ENCODE measurements at places on chromosomes 2 and 18. TPM values are rescaled to one million over a fixed set of nuclear protein-coding genes. Genes with fewer than 3 reads are reported as not detected.

- no peak for DNase-seq
Observed at GRCh38 chr2:119435081-119435952, 3.7 kb downstream of the TMEM37 start.

DNA sequence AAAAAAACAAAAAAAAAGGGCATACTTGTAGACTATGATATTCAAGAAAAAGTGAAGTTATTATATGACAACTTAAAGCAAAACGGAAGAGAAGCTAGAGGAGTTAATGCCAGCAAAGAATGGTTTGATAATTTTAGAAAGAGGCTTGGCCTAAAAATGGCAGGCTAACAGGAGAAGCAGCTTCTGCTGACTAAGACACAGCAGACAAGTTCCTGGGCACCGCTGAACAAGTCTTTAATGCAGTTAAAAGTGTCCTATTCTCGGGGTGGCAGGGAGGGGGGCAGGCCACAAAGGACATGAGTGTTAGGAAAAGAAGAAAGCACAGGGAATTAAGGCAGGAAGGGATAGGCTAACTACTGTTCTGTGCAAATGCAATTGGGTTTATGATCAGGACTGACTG lies 50.3 kb upstream of the GAREM2 start:
- DNase-seq, result no peak

GRCh38 chr2:190107409-190107808 lies 44.9 kb upstream of the MSTN start:
- DNase-seq, result no peak

SNRNP200 gene
- total RNA-seq, result 46.2 TPM

TANC1 gene
- 12.1 TPM for total RNA-seq

DNA sequence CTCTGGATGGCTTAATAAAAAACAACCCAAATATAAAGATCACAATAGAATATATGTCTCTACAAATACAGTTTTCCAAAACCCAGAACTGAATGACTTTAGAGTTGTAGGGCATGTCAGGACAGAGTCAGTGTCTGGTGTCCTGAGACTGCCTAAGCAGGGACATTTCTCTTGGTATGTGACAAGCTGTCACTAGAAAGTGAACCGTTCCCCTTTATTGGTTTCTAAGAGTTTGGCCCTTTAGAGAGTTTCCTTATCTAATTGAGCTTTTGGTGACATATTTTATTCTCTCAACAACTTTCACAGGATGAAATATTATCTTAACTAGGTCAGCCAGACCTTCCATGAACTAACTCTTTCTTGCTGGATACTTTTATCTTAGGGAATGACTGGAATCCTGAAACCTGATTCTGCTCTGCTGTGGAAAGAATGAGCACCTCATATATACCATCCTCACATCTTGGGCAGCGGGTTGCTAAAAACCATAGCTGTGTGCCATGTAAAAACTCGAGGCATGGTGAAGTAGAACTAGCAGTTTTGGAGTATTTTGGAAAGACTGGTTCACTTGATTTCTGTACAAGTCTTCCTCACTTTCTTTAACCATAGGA lies 54.8 kb downstream of the CAVIN2 start:
- no peak for DNase-seq

DNA sequence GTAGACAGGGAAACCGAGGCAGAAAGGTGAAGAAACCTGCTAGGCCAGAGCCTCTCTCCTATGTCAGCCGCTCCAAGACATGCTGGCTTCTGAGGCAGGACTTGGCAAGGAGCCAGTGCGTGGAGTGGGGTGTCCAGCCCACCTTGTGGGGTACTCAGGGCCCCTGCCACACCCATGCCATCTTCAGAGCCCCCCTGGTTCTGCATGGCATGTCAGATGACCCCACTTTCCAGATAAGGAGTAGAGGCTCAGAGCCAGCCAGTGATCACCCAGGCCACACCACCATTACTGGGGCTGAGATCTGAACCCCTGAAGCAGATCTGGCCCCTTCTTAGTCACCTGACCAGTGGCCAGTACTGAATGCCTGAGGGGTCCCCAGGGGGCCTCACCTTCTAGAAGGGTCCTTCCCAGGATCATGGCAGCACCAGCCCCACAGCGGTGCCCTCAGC lies 14.7 kb downstream of the CROCC2 start:
- peak; percentile 56 for DNase-seq

DNA sequence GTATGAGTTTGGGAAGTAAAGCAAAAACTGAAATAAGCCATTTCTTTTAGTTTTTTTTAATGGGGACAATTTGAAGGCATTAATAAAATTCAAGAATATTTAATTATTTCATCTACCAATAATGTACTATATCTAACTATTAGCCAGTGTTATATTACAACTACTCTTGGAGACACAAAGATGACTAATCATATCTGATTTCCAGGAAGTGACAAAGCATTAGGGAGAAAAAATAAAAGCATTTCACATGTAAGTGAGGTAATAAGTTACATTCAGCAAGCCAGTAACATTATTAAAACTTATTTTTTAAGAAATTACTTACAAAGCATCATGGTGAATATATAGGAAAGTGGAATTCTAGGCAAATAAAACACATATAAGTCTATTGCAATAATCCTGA lies 781.3 kb upstream of the NRXN1 start:
- DNase-seq, result no peak

GRCh38 chr2:184927040-184927439 lies 328.7 kb downstream of the ZNF804A start:
- DNase-seq, result no peak

- peak; percentile 40 for DNase-seq
Observed at GRCh38 chr2:218022851-218023530, 20.2 kb upstream of the TNS1 start.

- no peak for DNase-seq
Observed at GRCh38 chr18:79625924-79626561, 53.6 kb upstream of the CTDP1 start.

- DNase-seq, result no peak
Observed at GRCh38 chr2:83054751-83055150, 1404.3 kb downstream of the SUCLG1 start.

DNA sequence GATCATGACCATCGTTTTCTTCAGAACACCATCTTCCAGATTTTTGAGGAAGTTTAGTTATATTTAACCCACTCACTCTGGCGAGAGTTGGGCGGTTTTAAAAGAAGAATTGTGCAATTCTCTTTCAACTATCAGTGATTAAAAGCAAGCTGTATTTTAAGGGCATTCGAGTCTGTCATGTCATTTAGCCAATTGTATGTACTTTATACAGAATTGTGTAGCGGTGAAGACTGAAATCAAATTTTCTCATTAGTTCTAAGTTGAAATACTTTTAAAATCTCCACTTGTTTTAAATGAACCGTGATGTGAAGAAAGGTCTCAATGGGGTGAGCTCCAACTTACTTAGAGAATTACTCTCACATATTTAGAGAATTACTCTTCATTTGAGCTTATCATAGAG lies 214.6 kb upstream of the DTNA start:
- DNase-seq, result no peak

- DNase-seq, result no peak
Observed at GRCh38 chr2:169129703-169130243, 60.4 kb downstream of the DHRS9 start.

DNA sequence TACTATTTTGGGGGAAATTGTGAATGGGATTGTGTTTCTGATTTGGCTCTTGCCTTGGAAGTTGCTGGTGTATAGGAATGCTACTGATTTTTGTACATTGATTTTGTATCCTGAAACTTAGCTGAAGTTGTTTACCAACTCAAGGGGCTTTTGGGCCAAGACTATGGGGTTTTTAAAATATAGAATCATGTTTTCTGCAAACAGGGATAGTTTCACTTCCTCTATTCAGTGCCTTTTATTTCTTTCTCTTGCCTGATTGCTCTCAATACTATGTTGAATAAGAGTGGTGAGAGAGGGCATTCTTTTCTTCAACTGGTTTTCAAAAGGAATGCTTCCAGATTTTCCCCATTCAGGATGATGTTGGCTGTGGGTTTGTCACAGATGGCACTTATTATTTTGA lies 1383.8 kb upstream of the ACVR2A start:
- no peak for DNase-seq

ACADL gene
- total RNA-seq, result 11.1 TPM

- no peak for DNase-seq
Observed at GRCh38 chr2:69604836-69605235, 38.7 kb downstream of the AAK1 start.

DNA sequence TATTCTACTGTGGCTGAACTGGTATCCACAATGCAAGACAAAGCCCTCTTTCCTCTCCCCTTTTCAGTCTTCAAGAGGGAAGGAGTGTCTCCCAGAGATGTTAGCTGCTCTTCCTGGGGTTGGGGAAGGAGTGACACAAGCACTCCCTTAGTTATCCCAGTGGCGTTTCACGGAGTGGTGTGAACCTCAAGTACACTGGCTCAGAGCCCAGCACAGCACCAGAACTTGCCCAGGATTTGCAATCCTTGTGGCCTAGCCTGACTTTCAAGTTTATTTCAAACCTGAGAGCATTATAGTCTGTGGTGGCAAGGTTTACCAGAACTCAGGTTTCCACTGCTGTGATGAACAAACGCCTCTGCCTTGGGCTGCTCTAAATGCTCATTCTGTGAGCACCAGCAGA lies 162.5 kb downstream of the CCDC102B start:
- no peak for DNase-seq

GRCh38 chr2:157606534-157606933 lies 22.1 kb downstream of the ACVR1C start:
- DNase-seq, result no peak

- DNase-seq, result peak; percentile 22
Observed at GRCh38 chr2:190996338-190996946, 17.5 kb downstream of the STAT1 start.

DNA sequence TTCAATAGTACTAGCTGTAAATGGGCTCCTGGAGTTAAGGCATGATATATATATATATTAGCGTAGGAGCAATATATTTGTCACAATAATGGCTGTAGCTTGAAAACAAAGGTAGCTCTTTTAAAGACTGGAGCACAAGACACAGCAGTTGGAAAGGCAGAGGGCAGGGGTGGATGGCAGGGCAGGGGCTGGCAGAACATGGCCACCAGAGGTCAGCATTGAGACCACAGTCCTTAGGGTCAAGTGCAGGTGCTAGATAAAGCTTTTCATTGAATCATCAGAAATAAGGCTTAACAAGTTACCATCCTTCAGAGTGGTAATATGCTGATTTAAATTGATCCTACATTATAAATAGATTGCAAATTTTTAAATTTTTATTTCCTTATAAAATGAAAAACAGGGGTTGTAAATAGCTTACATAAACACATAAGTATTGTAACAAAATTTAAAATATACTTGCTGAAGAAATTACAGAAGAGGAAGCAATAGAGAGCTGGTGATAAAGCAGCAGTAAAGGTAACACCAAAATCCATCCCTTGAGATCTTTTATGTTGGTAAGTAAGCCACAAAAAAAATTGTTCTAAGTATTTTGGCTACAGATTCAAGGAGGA lies 161.2 kb upstream of the PIEZO2 start:
- no peak for DNase-seq

DNA sequence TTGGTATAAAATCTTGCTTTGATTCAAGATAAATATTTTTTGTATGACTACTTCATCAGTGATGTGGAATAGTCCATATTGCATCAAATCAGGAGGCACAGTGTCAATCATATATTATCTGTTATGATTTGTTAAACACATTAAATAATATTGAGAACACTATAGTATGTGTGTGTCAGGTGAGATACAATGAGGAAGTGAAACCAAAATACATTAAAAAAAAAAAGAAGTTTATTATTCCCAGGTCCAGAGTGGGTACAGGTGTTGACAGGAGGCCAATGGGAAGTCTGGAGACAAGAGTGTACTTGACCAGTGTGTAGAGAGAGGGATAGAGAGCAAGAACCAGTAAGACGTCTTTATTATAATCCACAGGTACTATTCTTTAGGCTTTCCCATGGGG lies 292.6 kb downstream of the FSIP2 start:
- no peak for DNase-seq

- DNase-seq, result no peak
Observed at GRCh38 chr2:153786016-153786415, 85.7 kb upstream of the GALNT13 start.

GRCh38 chr18:10775026-10775425 lies 249.2 kb downstream of the NAPG start:
- DNase-seq, result no peak

- DNase-seq, result no peak
Observed at GRCh38 chr2:160144280-160144990, 55.6 kb downstream of the ITGB6 start.

CCBE1 gene
- 1.5 TPM for total RNA-seq

GRCh38 chr2:239305771-239306170 lies 95.0 kb downstream of the HDAC4 start:
- no peak for DNase-seq
